ENCODE measurements at places on chromosomes 6 and 20.

- no peaks in the 10 kb centered on the region for H3K36me3 ChIP-seq
- no peaks in the 10 kb centered on the region for H3K27me3 ChIP-seq
- H3K27ac ChIP-seq = no peak overlapping the region
- DNase-seq = no peak
Measured at GRCh38 chr6:90905351-90905750, 318.5 kb upstream of the MAP3K7 start.

DNA sequence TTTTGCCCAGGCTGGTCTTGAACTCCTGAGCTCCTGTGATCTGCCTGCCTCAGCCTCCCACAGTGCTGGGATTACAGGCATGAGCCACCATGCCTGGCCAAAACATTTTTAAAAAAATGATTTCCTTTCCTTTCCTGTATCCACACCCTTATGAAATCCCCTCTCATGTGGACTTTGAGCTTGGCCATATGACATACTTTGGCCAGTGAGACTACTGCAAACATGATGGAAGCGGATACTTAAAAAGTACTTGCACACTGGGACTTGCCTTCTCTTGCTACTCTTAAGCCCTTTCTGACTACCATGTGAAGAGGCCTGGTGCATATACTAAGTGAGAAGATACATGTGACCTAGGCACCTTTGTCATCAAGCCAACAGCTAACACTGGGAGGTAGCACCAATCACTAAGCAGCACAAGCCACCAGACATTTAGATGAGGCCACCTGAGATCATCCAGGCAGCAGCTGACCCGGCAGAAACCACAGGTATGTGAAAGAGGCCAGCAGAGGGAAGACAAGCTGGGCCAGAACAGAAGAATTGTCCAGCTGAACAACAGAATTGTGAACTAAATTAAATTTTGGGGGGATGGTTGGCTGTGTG is 78.5 kb upstream of the HDAC2 start:
- DNase-seq = no peak
- H3K27me3 ChIP-seq = no peaks in the 10 kb centered on the region
- H3K4me3 ChIP-seq = no peak overlapping the region
- H3K4me1 ChIP-seq = no peaks in the 10 kb centered on the region
- H3K27ac ChIP-seq = no peak overlapping the region

GRCh38 chr20:45518282-45518681 is 2.9 kb upstream of the SPINT3 start:
- no peak overlapping the region for H3K4me3 ChIP-seq
- no peaks in the 10 kb centered on the region for H3K27me3 ChIP-seq
- H3K36me3 ChIP-seq = no peaks in the 10 kb centered on the region
- no peaks in the 10 kb centered on the region for H3K4me1 ChIP-seq

GRCh38 chr6:67966830-67967229 is 668.3 kb upstream of the ADGRB3 start:
- no peak for DNase-seq
- H3K36me3 ChIP-seq = no peaks in the 10 kb centered on the region
- no peaks in the 10 kb centered on the region for H3K4me1 ChIP-seq
- no peaks in the 10 kb centered on the region for H3K27me3 ChIP-seq

DNA sequence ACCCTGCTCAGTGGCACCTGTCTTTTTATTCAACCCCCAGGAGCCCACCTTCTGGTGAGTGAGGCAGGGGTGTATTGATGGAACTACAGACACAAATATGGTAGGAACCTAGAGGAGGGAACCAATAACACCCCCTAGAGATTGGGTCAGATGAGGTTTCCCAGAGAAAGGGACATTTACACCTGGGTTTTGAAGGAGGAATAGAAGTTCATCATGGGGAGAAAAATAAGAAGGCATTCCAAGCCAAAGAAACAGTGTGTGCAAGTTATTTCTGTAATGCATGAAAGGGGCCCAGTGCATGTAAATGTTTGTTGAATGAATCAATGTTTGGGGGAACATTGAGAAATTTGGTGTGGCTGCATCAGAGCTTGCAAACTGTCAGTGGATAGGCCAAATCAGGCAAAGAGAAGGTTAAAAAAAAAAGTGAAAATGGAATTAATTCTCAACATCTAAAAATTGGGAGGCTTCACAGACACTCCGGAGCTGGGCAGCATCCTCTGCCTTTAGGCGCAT is 11.1 kb upstream of the KIAA1755 start:
- no peak overlapping the region for H3K27ac ChIP-seq
- DNase-seq = no peak
- no peaks in the 10 kb centered on the region for H3K36me3 ChIP-seq
- no peaks in the 10 kb centered on the region for H3K27me3 ChIP-seq
- H3K4me1 ChIP-seq = no peaks in the 10 kb centered on the region
- H3K4me3 ChIP-seq = no peak overlapping the region

DNA sequence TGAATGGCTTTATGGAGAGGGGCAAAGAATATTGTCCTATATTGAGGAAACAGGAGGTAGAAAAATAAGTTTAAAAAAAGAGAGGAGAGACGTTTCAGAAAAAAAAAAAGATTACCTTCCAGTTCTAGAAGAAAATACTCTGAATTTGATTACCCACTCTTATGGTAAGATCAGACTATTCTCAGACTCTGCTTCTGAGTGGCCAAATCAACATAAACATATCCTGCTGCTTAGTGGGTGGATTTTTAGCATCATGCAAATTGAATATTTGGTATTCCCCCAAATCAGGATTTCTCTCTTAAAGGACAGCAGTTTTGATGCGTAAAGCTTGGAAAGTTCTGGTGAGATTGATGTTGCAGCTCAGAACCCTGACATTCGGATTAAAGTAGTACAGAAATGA is 946.6 kb downstream of the TFAP2A start:
- no peaks in the 10 kb centered on the region for H3K27me3 ChIP-seq
- H3K27ac ChIP-seq = no peak overlapping the region
- no peak overlapping the region for H3K4me3 ChIP-seq
- DNase-seq = no peak

DNA sequence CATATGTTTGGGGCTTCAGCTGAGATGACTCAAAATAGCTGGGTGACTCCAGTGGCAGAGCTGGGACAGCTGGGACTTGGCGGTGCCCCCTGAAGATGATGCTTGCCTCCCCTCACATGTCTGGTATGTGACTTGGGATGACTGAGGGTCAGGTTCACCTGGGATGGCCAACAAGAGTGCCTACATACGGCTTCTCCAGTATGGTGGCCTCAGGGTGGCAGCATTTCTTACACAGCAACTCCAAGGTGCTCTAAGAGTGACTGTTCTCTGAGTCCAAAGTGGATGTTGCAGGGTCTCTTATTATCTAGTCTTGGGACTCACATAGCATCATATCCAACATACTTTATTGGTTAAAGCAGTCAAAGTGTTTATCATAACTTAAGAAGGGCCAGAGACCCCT is 87.8 kb upstream of the CENPW start:
- no peaks in the 10 kb centered on the region for H3K36me3 ChIP-seq
- H3K27me3 ChIP-seq = no peaks in the 10 kb centered on the region
- H3K4me1 ChIP-seq = no peaks in the 10 kb centered on the region
- DNase-seq = no peak
- no peak overlapping the region for H3K4me3 ChIP-seq
- H3K27ac ChIP-seq = no peak overlapping the region

DNA sequence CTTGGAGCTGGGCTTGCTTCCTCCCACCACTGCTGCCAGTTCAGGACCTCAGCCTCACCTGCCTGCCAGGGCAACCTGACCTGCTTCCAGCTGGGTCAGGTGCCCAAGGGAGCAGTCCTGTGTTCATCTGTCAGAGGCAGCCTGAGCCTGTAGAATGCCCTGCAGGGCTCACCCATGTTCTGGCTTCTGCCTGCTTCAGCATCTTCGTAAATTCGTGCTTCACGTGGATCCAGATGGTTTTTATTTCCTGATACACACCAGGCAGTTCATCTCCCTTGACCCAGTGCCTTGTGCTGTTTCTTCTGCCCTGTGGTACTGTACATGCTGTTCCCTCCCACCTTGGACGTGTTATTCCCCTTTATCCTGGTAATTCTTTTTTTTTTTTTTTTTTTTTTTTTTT is 50.2 kb downstream of the ARID1B start:
- H3K36me3 ChIP-seq = no peaks in the 10 kb centered on the region
- peaks cover 5% of the 10 kb centered on the region for H3K4me1 ChIP-seq
- no peak for DNase-seq
- H3K27ac ChIP-seq = no peak overlapping the region
- no peaks in the 10 kb centered on the region for H3K27me3 ChIP-seq

DNA sequence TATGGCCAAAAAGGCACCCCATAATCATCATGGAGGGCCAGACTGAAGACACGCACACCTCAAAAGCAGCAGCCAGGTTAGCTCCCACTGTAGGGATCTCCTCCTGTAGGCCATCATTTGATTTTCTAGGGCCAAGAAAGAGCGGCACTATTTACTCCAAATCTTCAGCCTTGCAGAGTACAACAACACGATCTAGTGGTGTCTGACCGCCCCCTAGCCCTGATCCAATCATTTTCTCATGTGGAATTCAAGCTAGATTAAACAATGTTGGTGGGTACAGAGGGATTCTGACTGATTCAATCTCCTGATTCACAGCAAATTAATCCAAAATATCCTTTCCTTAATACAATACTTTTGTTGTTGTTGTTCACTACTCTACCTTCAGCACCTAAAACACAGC is 12.5 kb downstream of the GNAS-AS1 start:
- no peak overlapping the region for H3K27ac ChIP-seq
- DNase-seq = no peak

GRCh38 chr20:56628873-56629463 is at the start of gene TFAP2C:
TSS of gene TFAP2C (plus strand) at chr20:56629306. CDS start at chr20:56629545, 239 bp downstream.
- peaks cover 38% of the 10 kb centered on the region for H3K27me3 ChIP-seq
- H3K4me3 ChIP-seq = peak within 1 kb of the TSS; percentile 78
- H3K36me3 ChIP-seq = no peaks in the 10 kb centered on the region
- H3K27ac ChIP-seq = no peak within 1 kb of the TSS
- DNase-seq = no peak
- H3K4me1 ChIP-seq = peaks cover 8% of the 10 kb centered on the region

DNA sequence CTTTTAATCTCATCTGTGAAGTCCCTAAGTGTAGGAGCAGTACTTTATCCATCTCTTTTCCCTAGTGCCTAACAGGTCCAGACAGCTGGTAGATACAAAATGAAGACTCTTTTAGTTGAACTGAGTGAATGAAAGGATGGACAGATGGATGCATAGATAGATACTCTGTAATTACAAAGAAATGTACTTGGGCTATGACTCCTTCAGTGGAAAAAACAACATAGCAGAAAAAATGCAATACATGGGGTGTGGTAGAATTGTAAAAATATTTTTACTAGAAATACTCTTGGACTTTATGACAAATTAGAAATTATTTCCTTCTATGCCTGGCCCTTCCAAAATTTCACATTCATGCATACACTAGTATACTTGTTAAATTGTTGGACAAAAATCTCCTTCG is 29.3 kb downstream of the KCNQ5 start:
- no peaks in the 10 kb centered on the region for H3K36me3 ChIP-seq
- no peaks in the 10 kb centered on the region for H3K4me1 ChIP-seq
- no peaks in the 10 kb centered on the region for H3K27me3 ChIP-seq
- H3K27ac ChIP-seq = no peak overlapping the region
- H3K4me3 ChIP-seq = no peak overlapping the region

- H3K27ac ChIP-seq = no peak overlapping the region
- H3K36me3 ChIP-seq = no peaks in the 10 kb centered on the region
- no peak for DNase-seq
- H3K27me3 ChIP-seq = no peaks in the 10 kb centered on the region
- H3K4me3 ChIP-seq = no peak overlapping the region
- H3K4me1 ChIP-seq = no peaks in the 10 kb centered on the region
Measured at GRCh38 chr6:152146385-152146784, 338.9 kb downstream of the ESR1 start.

DNA sequence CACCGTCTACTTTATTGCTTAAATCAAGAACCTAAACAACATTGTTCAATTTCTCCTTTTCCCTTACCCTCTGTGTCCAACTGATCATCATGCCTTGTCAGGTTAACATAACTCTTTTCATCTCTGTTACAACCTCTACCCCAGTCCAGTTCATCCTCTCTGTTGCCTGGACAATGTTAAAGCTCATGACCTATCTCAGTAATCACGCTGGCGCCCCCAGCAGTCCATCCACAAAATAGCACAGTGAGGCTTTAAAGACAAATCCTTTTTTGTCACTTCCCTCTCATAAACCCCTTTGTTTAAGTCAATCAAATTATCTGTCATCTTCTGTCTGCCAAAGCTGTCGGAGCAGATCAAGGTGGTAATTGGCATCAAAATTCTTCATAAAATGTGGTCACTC is 140.1 kb downstream of the QKI start:
- DNase-seq = no peak
- H3K27me3 ChIP-seq = no peaks in the 10 kb centered on the region
- no peaks in the 10 kb centered on the region for H3K36me3 ChIP-seq
- H3K27ac ChIP-seq = no peak overlapping the region

GRCh38 chr6:157625764-157626163 is 197.3 kb upstream of the SNX9 start:
- H3K4me1 ChIP-seq = peaks cover 3% of the 10 kb centered on the region
- no peaks in the 10 kb centered on the region for H3K27me3 ChIP-seq
- no peak for DNase-seq
- H3K27ac ChIP-seq = no peak overlapping the region
- H3K36me3 ChIP-seq = no peaks in the 10 kb centered on the region
- no peak overlapping the region for H3K4me3 ChIP-seq

GRCh38 chr6:82955841-82956240 is 109.8 kb downstream of the UBE3D start:
- no peaks in the 10 kb centered on the region for H3K27me3 ChIP-seq
- peaks cover 1% of the 10 kb centered on the region for H3K4me1 ChIP-seq
- DNase-seq = no peak
- H3K36me3 ChIP-seq = no peaks in the 10 kb centered on the region

DNA sequence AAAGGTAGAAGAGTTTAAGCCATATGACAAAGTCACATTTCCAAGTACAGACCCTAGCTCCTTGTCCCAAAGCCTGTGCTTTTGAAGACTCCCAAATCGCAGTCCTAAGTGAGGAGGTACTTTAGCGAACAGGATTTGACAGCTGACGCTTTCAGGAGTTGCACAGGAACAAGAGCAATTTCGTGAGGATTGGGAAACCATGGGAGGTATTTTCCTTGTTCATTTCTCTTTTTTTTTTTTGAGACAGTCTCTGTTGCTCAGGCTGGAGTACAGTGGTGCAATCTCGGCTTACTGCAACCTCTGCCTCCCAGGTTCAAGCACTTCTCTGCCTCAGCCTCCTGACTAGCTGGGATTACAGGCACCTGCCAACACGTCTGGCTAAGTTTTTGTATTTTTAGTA is 150.6 kb downstream of the MTHFD1L start:
- H3K36me3 ChIP-seq = peaks cover 7% of the 10 kb centered on the region
- H3K27me3 ChIP-seq = no peaks in the 10 kb centered on the region
- H3K27ac ChIP-seq = no peak overlapping the region
- no peaks in the 10 kb centered on the region for H3K4me1 ChIP-seq
- no peak for DNase-seq
- H3K4me3 ChIP-seq = no peak overlapping the region

DNA sequence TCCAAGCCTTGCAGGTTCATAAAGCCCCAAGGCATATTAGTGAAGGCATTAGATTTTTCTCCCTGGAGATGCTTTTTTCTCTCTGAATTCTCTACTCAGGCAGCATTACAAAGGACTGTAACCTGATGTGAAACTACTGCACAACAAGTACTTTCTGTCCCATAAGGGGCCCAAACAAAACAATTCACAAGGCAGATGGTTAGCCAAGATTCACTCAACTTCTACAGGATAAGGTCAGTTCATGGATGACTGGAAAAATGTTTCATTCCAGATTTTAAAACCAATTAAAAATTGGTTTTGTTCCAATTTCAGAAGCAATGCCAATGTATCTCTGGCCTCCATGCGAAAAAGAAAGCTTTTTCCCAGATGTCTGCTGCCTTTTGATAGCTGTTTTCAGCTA is 181.8 kb downstream of the KHDC1L start:
- no peak overlapping the region for H3K4me3 ChIP-seq
- H3K36me3 ChIP-seq = no peaks in the 10 kb centered on the region
- H3K4me1 ChIP-seq = no peaks in the 10 kb centered on the region
- H3K27me3 ChIP-seq = no peaks in the 10 kb centered on the region
- DNase-seq = no peak
